NCI-H524 treated with DMSO at 0.1 percent for 48 hours (cell line): ENCODE measurements at places on chromosomes 3 and 15.

GRCh38 chr3:181917027-181917426 is 205.3 kb downstream of the SOX2 start:
- DNase-seq: no peak

DNA sequence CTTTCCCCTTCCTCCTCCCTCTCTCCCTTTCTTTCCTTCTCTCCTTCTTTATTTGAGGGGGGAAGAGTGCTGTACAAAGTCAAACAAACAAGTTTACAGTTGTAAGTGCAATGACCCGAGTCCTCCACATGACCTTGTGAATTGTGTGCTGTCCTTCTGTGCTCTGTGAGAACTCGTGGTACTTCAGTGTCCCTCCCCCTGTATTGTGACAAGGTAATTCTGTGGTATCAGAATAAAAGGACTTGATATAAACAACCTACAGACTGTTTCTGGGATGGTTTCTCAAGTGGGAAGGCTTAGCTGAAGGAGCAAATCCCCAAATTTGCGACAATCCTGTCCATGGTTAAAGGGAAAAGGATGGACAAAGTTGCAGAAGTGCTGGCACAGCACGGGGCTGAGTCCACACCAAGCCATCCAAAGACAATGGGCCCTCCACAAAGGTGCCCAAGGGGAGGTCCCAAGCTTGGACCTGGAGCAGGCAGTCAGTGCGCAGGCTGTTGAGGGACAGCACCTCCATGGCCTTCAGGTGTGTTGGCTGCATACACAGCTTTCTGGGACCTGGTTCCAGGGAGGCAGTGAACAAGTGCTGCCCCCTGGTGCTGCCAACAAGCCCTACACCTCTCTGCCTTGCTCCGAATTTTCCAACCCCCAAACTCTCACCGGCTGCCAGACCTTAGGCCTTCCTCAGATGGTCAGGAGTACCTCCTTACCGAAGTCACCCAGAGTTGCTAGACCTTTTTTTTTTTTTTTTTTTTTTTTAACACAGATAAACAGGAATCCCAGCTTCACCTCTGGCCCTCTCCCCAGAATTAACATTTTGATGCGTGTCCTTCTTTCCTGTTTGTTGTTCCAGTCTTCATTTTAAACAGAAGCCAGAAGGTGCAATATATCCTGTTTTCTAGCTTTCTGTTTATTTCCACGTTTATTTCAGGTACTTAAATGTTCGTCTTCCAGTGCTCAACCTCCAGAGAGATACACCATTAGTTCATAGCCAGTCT is 2.6 kb upstream of the APEH start:
- no peak for DNase-seq

DNA sequence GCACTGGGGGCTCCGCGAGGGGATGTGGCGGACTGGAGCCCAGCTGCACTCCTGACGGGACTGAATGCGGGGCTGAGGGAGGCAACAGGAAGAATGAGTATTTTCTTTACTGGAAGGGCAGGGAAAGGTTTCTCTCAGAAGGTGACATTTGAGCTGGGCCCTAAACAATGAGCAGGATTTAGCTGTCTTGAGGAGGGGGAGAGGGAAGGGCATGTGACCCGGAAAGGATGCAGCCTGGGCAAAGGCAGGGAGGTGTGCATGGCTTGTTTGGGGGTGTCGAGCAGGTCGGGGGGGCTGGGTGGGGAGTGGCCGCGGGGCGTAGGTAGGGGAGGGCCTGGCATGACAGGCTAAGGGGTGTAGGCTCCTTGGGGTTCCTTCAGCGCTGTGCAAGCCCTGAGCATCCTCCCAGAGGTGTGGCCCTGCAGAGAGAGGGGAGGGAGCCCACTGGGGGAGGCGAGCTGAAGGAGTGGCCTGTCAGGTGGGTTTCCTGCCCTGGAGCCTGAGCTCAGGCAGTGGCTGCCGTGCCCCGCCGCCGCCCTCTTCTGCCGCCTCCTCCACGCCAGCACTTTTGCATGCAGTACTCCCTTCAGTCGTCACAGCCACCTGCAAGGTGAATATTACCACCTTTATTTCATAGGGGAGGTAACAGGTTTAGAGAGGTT is 17.2 kb upstream of the ANKDD1A start:
- DNase-seq: no peak

GRCh38 chr15:37199545-37199944 is 99.2 kb upstream of the MEIS2 start:
- DNase-seq: no peak

DNA sequence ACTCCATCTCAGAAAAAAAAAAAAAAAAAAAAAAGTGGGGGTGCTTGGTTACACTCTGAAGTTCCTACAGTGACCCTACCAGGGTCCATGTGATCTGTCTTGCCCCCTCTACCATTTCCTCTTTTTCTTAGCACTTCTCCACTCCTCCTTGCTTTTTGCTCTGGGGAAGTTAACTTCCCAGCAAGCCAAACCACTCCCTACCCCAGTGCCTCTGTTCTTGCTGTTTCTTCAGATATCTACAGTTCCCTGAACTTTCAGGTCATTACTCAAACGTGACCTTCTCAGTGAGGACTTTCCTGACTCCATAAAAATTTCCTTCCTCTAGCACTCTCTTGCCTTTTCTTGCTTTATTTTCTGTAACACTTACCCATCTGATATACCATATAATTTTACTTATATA is 61.1 kb upstream of the GCNT3 start:
- DNase-seq: no peak

DNA sequence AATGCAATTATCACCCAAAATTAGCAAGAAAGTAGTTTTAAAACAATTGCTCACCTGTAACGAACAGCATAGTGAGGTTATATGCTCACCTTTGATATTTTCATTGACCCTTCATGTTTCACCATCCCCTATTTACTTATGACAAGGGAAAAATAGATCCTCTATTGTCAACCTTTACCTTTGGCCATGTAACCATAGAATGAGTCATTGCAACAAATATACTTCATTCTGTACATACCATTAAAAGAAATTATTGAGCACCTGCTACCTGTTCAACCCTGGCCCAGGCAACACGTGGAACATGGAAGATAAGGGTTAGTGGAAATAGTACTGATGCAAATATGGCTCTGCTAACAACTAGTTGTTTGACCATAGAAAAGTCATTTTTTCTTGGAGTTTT is 20.2 kb downstream of the LSAMP start:
- DNase-seq: no peak

DNA sequence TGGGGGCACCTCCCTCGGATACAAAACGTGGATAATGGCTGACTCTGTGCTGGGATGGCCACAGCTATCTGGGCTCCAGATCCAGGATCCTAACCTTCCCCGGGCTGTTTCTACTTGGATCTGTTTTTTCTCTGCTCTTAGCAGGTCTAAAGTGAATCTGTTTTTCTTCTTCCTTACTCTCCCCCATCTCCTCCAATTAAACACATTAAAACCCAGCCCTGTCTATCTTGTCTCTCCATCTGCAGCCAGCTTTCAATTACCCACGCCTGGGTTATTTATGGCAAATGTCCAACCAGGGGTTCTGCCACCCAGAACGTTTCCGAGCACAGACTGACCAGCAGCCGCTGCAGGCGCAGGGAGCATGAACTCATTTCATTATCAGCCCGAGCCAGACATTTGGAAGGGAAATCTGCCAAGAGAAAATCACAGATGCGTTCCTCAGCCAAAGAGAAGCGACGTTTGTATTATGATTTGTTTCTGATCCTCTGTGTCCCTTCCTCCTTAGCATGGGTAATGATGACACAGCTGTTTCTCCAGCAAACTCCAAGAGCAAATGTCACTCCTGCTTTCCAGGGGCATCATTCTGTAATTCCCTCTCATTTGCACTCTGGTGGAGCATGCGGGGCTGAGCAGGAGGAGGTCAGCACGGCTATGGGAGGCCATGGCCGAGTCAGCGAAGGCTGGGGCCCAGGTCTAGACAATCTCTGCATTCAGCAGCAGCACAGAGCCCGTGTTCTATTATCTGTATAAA is 42.0 kb downstream of the UMPS start:
- DNase-seq: peak; percentile 25

DNA sequence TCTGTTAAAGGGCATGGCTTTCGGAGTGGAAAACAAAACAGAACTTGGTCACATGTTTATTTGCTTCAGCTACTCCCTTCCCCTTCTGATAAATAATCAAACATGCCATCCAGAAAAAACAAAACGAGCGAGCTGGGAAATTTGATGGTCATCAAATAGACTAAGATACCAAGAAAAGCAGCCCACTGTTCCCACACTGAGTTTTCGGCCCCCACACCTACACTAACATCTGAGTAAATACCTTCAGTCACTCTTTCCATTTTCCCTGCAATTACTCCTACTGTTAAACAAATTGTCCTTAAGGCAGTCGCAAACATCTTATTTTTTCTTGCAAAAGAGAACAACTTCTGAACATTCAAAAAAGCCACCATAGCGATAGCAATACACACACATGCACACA is 454.6 kb downstream of the FOXP1 start:
- no peak for DNase-seq

DNA sequence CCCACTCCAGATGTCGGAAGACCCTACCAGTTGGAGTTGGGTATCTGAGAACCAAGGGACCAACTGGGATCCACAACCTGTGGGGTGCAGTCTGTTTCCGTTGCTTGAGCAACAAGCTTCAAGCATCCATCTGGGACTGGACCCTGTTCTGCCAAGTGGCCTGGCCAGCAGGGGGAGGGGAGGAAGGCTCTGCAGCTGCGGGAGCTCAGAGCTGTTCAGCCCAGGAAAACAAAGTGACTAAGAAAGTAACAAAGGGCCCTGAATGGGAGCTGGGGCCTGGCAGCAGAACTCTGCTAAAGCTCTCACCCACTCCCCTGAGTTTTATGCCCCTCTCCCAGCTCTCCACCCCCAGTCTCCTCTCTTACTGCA is 2.7 kb downstream of the TYRO3 start:
- no peak for DNase-seq

- DNase-seq: no peak
These were observed 59.4 kb downstream of the MCTP2 start for GRCh38 chr15:94290730-94291129.

DNA sequence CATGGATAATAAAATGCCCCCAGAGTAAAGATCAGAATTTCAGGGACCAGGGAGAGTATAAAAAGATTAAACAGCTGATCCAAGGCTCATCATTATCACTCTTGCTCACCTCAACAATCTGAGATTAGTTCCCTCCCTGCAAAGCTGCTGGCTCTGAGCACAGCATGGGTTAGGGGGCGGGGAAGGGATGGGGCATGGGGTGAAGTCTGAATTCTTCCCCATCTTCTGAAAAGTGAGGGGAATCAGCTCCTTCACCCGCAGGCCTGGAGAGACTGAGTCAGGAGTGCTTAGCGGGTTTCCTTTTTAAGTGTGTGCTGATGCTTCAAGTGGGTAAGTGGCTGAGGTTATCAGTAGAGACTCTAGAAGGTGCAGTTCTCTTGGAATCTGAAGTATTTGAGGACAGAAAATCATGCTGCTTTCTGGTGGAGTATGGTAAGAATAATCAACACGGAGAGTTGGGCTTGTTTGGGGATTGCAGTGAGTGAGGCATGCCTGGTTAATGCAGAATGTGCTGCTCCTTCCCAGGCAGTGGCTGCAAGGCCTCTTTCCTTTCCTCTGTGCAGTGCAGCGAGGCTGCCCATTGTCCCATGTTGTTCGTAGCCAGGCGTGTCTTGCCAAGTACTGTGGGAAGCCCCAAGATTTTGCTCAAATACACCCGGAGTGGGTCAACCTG is 59.2 kb upstream of the TRAK1 start:
- DNase-seq: no peak

GRCh38 chr15:48408327-48408726 is 77.1 kb downstream of the DUT start:
- no peak for DNase-seq

DNA sequence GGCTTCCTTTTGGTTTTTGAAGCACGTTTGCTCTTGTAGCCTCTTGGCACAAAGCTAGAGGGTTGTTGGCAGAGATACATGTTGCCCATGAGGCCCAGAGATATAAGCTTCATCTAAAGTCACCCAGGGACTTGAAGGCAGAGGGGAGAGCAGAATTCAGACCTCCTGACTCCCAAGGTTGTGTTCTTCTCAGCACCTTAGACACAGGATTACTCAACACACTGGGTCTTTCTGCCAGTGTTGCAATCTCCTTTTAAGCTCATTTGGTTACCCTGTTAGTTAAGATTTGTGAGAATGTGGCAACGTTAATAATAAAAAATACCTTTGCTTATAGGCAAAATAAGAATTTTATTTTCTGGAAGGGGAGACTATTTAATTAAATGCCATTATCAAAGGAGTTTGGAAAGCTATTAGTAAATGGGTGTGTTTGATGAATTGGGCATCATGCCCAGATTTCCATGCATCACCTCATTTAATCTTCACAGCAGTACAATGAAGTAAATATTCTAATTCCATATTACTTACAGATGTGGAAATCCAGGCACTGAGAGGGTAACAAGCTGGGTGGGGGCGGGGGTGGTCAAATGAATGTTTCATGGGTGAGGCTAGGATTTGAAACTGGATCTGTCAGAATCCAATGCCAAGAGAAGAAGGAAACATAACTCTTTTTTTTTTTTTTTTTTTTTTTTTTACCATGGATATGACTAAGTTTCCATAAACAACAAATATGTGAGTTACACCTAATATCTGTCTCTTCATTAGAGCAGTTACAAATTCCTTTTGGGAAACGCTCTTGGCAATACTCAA is 183.3 kb downstream of the NR1D2 start:
- no peak for DNase-seq

DNA sequence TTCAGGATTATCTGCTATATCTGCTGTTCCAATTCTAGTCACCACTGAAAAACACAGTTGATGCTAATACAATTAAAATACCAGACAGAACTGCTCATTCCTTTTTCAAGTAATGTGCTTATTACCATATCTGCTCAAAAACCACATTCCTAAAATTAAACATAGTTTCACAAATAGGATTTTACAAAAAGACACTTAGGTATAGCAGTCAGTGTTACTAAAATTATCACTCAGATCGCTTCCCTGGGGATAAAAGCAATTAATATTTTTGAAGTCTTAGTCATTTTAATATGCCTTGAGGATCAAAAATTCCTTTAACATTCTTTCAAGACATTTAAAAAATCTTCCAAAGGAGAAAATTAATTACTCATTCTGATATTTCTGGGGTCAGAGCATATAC is 71.5 kb downstream of the RAD18 start:
- no peak for DNase-seq

DNA sequence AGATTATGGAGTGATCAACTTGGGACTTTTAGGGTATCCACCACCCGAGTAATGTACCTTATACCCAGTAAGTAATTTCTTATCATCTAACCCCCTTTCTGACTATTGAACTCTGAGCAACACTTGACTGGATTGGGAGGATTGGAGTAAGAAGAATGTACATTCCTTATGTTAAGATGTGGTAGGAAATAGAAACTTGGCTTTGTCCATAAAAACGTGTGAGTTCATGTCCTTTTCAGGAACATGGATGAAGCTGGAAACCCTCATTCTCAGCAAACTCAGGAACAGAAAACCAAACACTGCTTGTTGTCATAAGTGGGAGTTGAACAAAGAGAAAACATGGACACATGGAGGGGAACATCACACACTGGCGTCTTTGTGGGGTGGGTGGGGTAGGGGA is 112.3 kb downstream of the PTPRG start:
- DNase-seq: no peak
